Eye (tissue), 1 donor: ENCODE measurements at places on chromosomes 11 and 22.

GRCh38 chr22:27088026-27088425, 430.6 kb downstream of the MIAT start:
- no peak for DNase-seq

DNA sequence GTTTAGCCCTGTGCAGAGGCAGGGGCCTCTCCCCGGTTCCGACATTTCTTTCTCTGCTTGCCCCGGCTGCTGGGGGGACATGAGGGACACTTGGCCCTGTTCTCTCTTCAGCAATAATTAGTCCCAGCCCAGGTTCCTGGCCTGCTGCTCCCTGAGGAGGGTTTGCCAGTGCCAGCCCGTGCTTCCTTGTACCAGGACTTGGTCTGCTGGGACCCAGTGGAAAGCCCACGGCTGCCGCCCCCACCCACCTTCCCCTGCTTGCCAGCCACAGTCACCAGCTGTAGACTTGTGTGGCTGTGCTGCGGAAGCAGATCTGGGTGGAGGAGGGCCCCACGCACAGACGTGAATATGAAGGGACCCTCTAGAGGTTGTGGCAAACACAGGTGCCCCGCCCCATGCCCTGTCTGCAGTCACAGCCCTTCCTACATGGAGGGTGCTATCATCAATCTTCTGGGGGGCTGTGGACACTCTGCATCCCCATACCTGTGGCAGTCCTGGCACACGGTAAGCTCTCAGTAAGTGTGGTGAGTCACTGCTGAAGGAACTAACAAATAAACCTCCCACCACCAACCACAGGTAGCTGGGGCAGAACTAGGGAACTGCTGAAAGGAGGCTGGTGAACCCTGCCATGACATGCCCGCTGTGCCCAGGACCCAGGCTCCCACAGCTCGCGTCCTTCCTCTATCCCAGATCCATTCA, 949 bp downstream of the TP53AIP1 start:
- DNase-seq, result no peak

GRCh38 chr22:47059701-47060161, 297.3 kb downstream of the TBC1D22A start:
- DNase-seq, result no peak

GRCh38 chr11:5291207-5291838, 10.4 kb downstream of the OR51B4 start:
- DNase-seq, result no peak

- no peak for DNase-seq
Measured at GRCh38 chr11:93936460-93936859, 84.7 kb upstream of the HEPHL1 start.

DNA sequence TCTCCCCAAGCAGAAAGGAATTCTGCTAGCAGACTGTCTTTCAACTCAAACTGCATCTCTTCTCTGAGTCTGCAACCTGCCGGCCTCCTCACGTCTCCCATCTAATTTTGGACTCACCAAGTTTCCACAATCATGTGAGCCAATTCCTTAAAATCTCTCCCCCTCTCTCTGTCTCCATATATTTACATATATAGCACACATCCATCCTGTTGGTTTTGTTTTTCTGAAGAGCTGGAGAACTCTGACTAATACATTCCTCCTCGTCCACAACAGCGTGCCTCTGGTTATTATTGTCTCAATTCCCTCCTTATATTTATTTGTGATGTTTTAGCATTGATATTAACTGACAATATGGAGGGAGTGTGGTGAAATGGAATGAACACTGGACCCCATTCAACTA, 29.6 kb upstream of the FJX1 start:
- DNase-seq, result no peak

DNA sequence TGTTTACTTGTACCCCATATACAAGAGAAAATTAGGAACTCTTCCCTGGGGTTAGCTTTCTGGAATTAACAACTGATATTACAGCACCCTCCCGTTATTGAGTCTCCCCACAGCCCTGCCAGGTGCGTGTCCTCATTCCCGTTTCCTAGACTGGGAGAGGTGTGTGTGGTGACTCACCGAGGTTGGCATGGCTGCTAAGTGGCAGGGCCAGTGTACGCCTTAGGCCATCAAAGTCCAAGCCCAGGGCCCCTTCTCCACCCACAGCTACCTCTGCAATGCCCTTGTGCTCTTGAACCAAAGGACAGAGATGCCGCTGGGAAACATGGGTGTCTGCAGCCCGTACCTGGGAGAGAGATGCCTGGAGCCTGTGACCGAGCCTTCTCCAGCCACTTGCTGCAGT, 12.3 kb downstream of the IFT27 start:
- DNase-seq, result no peak

GRCh38 chr22:44026630-44027511, 2.8 kb downstream of the PARVB start:
- peak; percentile 28 for DNase-seq

DNA sequence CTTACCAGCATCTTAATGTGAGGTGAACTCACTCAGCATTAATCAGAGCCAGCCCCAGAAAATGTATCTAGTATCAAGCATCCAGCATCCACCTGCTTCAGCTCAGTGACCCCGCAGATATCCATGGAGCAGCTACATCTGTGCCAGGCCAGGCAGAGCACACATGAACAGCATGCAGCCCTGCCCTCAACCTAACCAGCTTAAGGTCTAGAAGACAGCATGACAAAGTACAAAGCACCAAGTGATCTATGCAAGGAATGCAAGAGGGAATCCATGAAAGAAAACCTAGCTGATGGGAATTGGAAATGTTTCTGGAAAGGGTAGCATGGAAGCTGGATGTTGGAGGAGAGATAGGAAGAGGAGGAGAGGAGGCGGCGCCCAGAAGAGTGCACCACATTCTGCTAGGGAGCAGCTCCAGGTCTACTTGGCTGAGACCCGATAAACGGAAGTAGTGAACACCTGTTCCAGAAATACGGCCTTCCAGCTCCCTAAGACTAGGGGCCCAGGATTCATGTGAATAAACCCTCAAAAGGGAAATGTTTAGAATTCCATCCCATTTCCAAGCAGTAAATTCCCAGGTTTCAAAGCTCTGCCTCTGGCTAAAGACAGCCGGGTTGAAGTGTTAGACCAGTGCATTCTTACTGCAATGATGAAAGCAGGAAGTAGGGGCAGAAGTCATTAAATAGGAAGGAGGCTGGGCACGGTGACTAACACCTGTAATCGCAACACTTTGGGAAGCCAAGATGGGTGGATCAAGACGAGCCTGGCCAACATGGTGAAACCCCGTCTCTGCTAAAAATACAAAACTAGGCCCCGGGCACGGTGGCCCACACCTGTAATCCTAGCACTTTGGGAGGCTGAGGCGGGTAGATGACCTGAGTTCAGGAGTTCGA, 23.5 kb upstream of the L3MBTL2 start:
- no peak for DNase-seq

GRCh38 chr22:49439373-49439772, 388.3 kb downstream of the BRD1 start:
- DNase-seq, result no peak

DNA sequence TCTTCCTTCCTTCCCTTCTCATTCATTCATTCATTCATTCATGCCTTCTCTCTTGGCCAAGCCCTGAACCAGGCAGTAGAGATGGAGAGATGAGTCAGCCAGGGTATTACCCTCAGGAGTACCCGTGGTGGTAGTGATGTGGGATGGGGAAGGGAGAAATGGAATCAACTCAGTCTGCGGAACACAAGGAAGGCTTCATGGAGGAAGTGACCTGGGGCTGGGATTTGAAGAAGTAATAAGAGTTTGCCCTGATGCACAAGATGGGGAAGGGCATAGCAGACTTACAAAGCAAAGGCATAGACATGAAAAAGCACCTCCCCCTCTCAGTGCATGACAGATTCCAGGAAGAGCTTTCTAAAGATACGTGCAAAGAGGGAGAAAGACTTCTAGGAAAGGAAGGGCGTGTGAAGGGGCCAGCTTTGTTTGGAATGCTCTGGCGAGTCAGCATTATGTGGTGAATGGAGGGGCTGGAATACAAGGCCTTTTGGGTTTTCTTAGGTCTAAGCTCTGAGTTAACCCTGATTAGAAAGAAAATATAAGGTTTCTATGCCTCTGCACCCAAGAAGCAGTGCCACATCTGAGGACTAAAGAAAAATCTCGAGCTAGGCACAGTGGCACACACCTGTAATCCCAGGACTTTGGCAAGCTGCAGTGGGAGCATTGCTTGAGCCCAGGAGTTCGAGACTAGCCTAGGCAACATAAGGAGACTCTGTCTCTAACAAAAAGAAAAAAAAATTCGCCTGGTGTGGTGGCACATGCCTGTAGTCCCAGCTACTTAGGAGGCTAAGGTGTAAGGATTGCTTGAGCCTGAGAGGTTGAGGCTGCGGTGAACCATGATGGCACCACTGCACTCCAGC, 36.4 kb upstream of the ACER3 start:
- no peak for DNase-seq

- no peak for DNase-seq
Measured at GRCh38 chr11:67349928-67350465, 3.3 kb downstream of the POLD4 start.

GRCh38 chr22:27462190-27462589, 339.4 kb downstream of the MN1 start:
- DNase-seq, result peak; percentile 81

DNA sequence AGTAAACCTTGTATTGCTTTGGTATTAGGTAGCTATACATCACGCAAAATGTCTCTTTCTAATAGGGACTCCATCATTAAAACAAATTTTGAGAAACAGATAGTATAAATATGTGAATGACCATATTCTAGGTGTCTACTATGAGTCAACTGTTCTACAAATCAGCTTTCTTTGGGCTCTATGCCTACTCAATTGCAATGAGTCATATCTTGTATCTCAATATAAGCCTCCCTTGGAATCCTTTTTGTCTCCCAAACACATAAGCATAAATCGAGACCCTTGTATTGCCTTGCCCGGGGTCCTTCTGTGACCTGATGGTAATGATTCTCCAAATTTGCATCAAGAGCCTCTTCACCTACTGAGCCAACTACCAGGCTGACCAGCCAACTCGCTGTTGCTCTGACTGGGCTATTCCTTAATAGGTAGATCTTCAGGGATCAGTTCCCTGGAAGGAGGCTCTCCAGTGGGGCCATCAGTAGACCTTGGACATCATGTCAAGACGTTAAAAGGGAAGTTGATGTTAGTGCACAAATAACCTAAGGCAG, 22.2 kb downstream of the BLID start:
- DNase-seq, result no peak

- no peak for DNase-seq
Measured at GRCh38 chr22:23196165-23196564, 15.9 kb downstream of the BCR start.

GRCh38 chr11:110501428-110501827, 71.7 kb downstream of the FDX1 start:
- DNase-seq, result no peak

DNA sequence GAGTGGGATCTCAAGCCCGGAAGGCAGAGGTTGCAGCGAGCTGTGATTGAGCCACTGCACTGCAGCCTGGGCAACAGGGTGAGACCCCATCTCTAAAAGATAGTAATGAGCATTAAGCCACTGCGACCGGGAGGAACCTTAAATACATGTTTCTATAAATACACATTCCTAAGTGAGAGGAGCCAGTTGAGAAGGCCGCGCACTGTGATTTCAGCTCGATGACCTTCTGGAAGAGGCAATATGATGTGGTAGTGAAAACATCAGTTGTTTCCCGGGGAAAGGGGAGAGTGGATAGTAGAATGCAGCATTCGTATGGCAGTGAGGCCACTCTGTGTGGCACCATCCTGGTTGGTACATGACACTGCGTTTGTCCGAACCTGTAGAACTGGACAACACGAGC, 18.0 kb downstream of the PTDSS2 start:
- no peak for DNase-seq

- peak; percentile 70 for DNase-seq
Measured at GRCh38 chr11:29507376-29507775, 509.5 kb downstream of the KCNA4 start.

GRCh38 chr11:122756417-122756816, 81.9 kb upstream of the CRTAM start:
- DNase-seq, result no peak

GRCh38 chr22:26642465-26643417, 14.6 kb upstream of the MIAT start:
- peak; percentile 67 for DNase-seq

GRCh38 chr11:62217191-62217748, 8.8 kb downstream of the SCGB2A1 start:
- DNase-seq, result no peak

- peak; percentile 59 for DNase-seq
Measured at GRCh38 chr22:22720201-22720723, 75.8 kb downstream of the GGTLC2 start.

DNA sequence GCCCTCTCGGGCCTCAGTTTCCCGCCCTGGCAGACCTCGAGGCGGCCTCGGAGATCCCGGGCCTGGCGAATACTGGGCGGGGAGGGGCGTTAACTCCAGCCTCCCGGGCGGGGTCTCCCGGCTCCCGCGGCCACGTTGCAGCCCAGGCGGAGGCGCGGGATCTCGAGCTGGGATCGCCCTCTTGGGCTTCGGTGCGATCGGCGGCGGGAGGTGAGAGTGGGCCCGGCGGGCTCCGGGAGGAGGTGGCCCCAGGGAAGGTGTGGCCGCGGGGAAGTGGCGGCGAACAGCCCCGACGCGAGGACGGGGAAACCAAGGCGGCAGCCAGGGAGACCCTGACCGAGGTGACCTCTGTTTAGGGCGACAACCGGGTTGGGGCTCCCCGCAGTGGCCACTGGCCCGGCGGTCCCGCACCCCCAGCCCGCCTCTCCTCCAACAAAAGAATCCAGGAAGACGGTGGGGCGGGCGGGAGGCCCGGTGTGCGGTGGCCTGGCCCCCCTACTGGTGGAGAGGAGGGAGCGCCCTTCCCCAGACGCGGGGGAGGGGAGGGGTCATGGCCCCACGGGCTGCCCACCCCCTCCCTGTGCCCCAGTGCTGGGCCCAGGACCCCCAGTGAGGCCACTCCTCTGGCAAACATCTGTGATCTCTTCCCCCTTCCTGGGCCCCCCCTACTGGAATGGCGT, at the start of gene PHETA2:
Gene PHETA2 (plus strand): TSS at position 117 of the 680 bp plus-strand sequence. CDS start 3,046 bp downstream, outside the sequence.
- peak; percentile 72 for DNase-seq

- DNase-seq, result no peak
Measured at GRCh38 chr11:68673306-68673945, 10.9 kb upstream of the GAL start.

- no peak for DNase-seq
Measured at GRCh38 chr11:104763930-104764709, 134.1 kb downstream of the CASP12 start.

- no peak for DNase-seq
Measured at GRCh38 chr11:3920148-3920852, 64.8 kb downstream of the STIM1 start.

- no peak for DNase-seq
Measured at GRCh38 chr22:26576026-26576680, 13.8 kb downstream of the TPST2 start.

GRCh38 chr22:37225481-37225880, 13.2 kb upstream of the SSTR3 start:
- no peak for DNase-seq
